Prostate gland (tissue), 2 donors: ENCODE measurements at places on chromosomes 3 and 15.
A peak's percentile ranks its signal among the peaks of the same experiment; 100 is the strongest.

DNA sequence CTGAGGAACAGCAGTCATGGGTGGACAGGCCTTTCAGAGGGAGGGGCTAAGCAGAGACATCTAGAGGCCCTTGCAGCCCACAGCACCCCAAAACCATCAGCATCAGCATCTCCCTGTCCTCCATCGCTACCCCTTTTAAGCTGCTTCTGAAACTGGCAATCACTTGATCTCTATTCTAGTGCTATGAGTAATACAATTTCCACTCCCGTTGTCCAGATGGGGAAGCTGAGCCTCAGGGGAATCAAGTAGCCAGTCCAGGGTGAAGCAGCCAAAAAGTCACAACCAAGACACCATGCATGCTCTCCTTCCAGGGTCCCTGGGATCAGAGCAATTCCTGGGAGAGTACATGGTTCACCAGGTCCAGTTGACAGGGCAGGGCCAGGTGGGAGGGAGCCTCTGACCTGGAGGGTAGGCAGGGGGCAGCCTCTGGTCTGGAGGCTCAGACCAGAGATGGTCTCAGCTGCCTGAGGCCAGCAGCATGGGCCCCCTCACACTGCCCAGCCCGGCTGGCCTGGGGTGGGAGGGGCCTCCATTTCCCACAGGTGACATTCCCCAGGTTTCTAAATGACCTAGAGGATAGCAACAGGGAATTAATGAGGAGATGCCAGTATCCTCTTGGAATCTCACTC lies 30.0 kb downstream of the KLHL25 start:
- no peak for DNase-seq

GRCh38 chr3:149145974-149146373 lies 16.5 kb downstream of the HPS3 start:
- DNase-seq, result no peak

DNA sequence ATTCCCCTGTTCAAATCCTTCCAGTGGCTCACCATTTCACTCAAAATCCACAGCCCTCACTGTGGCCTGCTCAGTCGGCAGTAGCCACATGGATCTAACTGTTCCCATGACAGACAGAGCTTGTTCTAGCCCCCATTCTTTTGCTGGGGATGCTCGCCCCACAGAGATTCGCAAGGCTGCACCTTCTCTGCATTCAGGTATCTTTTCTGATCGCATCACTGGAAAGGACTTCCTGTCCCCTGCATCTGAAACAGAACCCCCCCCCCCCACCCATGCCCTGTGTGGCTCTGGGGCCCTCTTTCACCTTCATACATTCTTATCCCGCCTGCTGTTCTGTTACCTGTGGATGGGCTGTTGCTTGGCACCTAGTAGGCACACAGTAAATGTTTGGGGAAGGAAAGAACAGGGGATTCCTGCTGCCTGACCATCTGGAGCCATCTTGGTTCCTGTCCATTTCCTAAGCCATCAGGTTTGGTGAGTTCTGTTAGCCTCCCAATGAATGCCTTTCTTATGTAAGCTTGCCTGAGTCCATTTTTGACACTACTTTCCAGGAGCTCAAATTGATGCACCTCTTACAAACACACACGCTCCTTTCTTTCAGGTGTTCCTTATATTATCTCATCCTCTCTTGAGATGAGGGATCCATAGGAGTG lies 42.9 kb upstream of the PGPEP1L start:
- DNase-seq, result no peak

GRCh38 chr3:49673715-49674496 lies at the start of gene APEH:
APEH (plus strand) TSS chr3:49674351; CDS start chr3:49674402, 51 bp downstream.
- DNase-seq, result peak; percentile 93

GRCh38 chr15:80090879-80091503 lies 31.5 kb downstream of the ZFAND6 start:
- DNase-seq, result no peak

DNA sequence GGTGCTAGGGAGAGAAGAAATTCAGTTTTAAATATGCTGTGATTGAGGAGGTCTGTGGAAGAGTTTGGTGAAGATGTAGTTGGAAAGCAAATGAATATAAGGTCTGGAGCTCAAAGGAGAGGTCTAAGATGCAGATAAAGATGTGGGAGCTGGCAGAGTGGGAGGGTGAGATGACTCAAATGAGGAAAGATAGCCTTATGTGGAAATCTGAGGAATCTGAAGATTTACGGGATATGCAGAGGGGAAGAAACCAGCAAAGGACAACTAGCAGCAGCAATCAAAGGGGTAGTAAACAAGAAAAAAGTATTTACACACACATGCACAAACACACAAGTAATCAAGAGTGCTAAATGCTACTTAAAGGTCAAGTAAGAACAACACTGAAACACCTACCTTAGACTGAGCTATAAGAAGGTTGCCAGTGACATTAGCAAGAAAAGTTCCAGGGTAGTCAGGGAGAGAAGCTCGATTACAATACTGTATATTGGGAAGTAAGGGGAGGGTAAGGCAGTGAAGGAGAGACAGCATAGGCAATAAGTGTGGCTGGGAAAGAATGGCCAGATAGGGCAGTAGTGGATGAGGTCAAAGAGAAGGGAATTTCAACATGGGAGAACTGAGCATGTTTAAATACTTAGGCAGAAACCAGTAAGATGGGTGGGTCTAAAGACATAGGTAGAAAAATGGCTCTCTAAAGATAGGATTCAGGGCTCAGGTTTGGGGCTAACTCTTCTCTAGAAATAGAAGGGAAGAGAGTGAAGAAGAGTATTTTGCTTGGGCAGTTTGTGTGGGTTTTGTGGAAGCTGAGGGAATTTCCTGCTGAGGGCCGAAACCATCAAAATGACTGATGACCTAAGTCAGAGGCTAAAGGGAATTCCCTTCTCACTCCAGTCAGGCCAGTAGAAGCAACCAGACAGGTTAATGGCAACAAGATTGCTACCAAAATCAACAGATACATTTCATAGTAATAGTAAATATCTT lies 8.9 kb downstream of the CMTM6 start:
- DNase-seq, result no peak

DNA sequence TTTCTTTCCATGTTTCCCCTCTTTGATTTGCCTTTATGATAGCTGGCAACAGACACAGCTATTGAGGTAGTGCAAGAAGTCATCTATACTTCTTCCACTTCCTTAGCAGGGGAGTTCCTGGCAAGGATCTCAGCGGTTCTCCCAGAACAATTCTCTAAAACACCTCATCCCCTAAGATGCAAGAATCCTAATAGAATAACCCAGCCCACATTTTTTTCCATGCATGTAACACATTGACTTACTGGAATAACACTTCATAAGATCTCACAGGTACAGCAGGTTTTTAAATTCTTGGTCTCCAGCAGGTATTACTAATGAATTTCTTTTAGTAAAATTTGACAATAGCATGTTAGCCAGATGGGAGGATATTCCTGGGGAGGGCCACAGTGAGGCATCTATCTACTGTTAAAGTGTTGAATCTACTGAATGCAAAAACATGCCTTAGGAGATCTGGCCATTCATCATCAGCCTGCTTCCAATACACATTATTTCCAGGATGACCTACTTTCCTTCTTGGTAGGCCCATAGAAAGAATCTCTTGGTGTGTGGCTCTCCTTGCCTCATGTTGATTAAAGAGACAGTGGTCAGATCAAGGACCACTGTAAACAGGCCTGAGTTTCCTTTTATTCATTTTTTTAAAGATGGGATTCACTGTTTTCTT lies 78.5 kb downstream of the RAD18 start:
- DNase-seq, result no peak

DNA sequence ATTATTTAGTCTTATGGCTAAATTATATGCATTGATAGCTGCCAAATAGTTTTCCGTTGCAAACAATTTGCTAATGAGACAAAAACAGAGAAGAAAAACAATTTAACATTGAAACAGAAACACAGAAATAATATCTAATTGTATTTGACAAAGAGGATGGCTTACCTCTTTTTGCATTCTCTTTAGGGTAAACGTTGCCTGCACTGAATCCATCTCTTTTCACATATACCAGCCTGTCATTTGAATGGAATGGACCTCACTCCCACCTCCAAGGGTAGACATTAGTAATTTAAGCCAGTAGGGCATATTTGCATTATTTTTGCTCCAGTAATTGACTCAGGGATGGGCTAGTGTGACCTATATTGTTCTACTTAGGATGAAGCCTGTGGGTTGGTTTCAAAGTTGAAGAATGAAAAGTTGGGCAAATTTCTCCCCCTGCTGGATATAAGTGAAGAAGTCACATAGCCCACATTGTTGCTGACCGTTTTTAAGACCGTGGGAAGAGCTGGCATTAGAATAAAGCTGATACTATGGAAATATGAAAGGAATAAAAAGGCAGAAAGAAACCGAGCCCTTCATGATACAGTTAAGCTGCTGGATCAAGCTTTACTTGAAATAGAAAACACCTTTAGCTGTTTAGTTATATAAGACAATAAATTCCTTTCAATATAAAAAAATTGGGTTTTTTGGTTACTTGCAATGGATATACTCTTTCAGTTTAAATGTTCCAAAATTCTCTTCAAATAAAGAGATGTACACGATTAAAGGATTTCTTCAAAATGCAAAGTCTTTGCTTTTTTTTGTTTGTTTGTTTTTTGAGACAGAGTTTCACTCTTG lies 26.9 kb downstream of the PIERCE2 start:
- DNase-seq, result no peak

GRCh38 chr3:124396339-124396950 lies 333.8 kb upstream of the UMPS start:
- no peak for DNase-seq

- DNase-seq, result no peak
Measured at GRCh38 chr3:174387736-174388135, 471.4 kb upstream of the NAALADL2 start.

DNA sequence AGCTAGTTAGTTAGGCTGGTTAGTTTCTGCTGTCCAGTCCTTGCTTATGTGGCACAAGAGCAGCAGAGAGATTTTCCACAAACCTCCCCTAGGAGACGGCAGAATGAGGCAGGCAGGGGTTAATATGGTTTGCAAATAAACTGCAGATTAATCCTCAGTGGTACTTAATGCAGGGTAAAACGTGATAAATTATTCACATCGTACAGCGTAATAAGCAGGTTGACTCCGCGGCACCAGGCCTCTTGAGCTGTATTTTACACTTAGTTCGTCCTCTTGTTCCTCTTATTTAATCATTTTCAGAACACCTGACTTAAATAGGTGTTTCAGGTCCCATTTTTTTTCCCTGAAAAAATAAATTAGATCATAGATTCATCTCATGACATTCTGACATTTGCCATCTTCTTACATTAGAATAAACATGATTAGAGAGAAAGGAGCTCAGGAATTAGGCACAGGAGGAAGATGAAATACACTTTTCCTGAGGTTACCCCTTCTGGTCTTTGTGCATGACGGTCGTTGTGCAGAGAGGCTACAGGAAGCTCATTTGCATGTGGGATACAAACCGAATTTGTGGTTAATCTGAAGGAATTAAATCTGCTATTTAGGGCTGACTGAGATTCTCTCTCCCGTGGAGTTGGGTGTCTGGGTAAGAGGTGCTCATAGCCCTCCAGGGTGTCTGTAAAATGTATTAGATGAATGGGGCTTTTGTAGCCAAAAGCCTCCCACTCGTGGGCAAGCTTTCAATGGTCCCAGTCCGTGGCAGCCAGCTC lies 27.1 kb upstream of the VPS8 start:
- DNase-seq, result no peak

- DNase-seq, result no peak
Measured at GRCh38 chr3:70985572-70985971, 598.0 kb downstream of the FOXP1 start.

- no peak for DNase-seq
Measured at GRCh38 chr3:143819890-143820289, 28.4 kb downstream of the SLC9A9 start.

DNA sequence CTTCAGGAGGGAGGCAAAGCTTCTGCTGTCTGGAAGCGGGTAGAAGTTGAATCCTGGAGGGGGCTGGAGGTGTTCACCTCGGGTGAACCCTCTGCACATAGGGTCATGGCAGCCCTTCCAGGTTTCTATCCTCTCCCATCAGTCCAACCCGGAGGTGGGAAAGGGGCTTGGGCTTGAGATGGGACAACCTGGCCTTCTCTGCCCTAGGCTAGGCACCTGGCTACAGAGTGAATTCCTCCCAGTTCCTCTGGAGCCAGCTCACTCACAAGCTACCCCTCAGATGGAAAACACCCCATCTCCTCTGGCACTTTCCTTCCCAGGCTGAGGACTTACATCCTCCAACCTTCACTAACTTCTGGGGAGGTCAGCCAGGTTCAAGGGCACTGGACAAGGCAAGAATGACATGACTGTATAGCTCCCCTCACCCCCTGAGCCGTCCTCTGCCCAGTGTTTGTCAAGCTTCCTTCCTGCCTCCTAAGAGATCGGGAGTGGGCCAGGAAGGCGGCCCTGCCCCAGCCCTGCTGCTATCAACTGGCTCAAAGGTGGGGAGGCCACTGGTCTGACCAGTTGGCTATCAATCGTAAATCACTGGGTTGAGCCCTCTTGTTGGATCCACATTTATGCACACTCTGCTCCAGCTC lies 45.8 kb downstream of the KLF15 start:
- no peak for DNase-seq

GRCh38 chr15:71136159-71136783 lies 21.0 kb downstream of the THSD4 start:
- DNase-seq, result no peak

DNA sequence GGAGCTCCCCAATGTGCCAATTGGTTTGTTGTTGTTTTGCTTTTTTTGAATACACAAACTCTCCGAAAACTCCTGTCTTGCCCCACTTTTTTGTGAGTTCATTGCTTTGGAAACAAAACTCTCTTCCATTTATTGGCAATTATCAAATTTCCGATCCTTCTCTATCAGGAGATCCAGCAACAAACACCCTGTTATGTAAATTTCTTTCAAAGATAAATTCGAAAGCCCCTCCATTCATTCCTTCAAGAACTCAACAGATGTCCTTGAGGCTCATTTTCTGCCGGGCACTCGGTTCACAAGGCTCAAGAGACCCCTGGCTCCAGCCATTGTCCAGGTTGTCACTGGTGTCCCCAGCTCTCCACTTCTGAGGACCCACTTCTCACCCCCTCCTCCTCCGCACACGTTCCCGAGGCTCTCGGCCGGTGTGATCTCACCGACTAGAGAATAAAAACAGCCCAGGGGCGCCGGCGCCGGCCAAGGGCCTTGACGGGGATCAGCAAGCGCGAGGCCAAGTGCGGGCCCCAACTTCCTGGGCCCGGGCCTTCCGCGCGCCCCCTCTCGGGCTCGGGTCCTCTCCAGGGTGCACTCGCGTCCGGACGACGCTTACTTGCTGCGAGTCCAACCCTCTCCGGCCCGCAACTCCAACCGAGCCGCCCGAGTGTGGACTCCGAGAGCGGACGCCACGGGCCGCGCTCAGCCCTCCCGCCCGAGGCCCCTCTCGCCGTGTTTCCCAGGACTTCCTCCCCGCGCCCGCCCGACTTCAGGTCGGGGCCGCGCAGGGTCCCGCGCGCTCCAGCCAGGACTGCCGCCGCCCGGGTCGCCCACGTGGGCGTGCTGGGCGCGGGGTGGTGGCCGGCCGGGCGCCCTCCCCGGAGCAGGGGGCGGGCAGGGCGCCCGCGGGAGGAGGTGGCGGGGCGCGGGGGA lies 533 bp upstream of the SMAD3 start:
- DNase-seq, result peak; percentile 34

GRCh38 chr3:177468331-177468730 lies 271.0 kb upstream of the TBL1XR1 start:
- no peak for DNase-seq

GRCh38 chr15:73046073-73046472 lies 6.2 kb upstream of the NEO1 start:
- no peak for DNase-seq
